ENCODE measurements at places on chromosomes 3 and 15.

DNA sequence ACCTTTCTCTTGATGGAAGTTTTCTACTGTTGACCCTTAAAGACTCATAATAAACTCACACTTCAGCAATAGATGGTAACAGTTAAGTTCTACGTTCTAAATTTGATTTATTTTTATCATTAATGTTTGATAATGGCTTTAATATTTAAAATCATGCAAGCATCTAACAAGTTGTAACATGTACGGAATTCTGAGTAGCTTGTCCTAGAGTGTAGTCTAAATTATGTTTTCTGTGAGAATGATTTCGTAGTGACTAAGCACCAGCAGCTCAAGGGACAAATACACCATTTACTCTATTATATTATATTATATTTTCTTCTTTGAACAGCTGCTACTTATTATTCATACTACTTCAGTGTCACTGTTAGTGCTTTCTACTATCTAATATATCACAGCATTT is 345.6 kb downstream of the NLGN1 start:
- no peak for DNase-seq

DNA sequence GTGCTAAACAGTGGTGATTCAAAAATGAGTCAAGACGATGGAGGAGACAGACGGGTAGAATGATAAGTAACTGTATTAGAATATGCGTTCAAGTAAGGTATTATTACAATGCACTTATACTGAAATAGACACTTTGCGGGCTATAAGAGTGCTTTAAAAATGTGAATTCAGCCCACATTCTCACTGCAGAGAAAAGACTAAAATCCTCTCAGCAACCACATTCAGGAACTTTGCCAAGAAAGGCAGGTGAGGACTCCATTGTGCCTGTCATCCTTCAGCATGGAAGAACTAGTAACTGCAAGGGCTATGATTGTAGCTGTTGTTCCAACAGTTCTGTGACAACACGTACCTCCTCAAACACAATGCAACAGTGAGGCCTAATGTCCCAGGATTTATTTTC is 272.0 kb downstream of the RORA start:
- no peak for DNase-seq

- no peak for DNase-seq
Observed at GRCh38 chr15:61831505-61831921, 228.7 kb downstream of the VPS13C start.

GRCh38 chr15:95567686-95568085 is 762.8 kb upstream of the NR2F2 start:
- DNase-seq, result no peak

- no peak for DNase-seq
Observed at GRCh38 chr3:194875581-194876402, 190.1 kb downstream of the FAM43A start.

DNA sequence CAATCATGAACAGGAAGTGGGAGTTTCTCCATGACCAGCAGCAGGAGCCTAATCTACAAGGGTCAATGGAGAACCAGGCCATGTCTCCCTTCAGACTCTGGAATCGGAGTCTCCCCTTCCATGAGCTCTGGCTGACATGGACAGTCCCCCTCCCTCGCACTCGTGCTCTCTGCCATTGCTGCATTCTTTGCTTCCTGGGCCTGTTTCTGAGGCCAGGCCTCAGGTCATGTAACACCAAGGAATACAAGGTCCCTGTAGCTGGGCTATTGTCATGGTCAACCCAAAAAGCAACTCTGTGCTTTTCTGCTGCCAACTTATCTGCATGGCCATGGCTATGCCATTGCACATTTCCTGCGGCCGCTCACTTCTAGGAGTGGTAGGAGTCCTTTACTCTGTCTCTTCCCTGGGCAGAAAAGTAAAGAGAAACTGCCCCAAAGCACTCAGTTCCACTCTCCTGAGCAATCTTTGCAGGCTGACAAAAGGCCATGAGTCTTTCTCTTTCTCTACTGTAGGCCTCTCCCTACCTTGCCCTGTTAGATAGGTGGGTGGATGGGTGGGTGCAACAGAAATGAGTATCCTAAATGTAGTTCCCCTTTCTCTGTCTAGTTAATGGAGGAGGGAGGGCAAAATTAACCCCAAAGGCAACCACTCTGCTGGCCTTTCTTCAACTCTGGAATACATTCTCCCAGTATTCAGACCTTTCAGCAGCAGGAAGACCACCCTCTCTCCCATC is 40.8 kb upstream of the PROK2 start:
- DNase-seq, result no peak

DNA sequence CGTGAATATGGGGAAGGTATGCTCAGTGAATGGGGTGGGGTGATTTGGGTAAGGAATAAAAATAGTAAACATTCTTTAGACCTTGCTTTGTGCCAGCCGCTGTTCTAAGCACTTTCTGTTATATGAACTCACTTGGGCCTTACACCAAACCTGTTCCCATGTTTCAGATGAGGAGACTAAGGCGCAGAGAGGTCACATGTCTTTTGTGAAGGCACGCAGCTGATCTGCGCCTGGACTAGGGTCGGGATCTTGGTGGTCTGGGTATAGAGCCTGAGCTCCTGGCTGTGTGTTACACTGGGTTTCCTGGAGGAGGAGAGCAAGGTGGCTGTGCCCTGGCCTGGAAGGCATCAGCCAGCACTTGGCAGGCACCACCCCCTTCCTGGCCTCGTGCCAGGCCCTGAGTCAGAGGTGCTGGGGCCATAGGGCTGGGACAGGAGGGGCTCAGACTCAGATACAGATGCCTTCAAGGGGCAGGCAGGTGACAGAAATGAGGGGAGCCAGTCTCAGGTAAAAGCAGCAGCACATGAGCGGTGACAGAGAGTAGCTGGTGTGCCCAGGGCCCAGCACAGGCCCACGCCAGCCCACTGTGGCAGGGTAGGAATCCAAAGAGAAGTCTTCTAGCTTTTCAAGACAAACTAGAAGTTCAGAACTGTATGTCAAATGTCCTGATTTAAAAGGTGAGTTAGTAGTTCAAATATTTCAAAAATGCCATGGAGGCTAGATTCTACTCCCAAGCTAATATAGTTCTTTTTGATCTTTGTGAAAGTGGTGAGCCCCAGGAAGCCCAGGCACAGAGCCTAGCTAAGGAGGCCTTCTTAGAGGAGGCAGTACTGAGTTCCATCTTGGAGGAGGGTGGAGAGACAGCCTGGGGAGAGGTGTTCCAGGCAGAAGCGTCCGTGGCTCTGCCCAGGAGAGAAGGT is 83.1 kb downstream of the DNAJB8 start:
- peak; percentile 8 for DNase-seq

DNA sequence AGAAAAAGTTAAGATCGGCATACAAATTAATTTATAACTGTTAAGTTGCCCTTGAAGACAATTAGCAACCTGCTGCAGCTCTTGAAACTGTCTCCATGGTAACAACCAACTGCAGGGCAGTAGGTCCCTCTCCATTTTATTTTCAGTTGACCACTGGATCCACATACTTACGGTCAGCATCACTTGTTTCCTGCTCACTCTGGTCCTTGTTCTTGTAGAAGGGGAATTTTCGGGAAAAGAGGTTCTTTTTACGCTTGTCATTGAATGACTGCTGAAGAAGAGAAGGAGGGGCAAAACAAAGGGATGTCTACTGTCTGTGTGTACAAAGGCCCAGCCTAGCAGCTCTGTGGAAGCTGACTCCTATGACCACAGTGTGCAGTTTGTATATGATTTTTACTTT is 46.8 kb upstream of the MELTF start:
- no peak for DNase-seq

DNA sequence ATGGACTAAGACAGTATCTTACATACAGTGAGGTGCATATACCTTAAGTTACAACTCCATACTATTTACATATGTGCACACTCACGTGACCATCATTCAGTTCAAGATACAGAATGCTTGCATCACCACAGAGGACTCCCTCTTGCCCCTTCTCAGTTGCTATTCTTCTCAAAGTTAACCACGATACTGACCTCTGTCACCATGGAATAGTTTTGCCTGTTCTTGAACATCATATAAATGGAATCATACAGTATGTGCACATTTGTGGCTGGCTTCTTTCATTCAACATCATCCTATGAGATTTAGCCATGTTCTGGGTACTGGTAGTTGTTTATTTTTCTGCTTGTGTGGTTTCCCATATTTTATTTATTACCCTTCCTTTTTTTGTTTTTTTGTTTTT is 10.4 kb upstream of the ZSCAN2 start:
- DNase-seq, result no peak

DNA sequence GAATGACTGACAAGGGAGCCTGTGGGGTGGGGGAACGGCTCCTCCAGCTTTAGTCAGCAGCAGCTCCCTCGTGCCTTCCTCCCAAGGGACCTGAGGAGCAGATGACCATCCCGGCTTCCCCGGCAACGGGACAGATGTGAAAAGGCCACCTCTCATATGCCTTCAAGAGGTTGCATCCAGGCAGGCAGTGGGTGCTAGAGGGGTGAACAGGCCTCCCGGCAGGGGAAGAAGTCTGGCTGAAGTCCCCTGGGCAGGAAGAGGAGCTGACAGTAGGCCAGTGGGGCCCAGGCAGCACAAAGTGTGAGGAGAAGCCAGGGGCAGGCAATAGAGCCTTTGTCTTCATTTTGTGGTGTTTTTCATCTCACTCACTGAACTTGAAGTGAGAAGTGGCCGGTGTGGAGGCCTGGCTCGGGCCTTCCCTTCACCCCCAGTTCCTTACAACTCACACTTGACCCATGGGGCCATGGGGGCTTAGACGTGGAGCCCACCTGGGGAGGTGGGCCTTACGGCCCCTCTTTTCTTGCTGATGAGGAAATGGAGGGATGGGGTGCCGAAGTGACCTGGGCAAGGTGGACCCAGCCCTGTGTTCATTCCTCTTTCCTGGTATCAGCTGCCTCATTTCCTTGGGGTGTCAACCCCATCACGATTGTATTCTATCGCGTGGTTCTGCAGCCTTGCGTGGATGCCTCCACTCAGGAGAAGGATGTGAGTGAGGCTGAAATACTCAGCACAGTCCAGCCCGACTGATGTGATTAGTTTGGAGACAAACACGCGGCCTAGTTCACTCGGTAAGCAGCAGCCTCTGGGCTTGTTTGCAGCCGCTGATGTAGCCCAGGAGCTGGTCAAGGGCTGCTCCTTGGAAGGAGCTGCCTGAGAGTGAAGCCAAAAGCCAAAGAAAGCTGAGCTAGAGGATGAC is 115.5 kb upstream of the ALDH1A3 start:
- no peak for DNase-seq

- no peak for DNase-seq
Observed at GRCh38 chr3:94967196-94967595, 904.3 kb downstream of the NSUN3 start.

DNA sequence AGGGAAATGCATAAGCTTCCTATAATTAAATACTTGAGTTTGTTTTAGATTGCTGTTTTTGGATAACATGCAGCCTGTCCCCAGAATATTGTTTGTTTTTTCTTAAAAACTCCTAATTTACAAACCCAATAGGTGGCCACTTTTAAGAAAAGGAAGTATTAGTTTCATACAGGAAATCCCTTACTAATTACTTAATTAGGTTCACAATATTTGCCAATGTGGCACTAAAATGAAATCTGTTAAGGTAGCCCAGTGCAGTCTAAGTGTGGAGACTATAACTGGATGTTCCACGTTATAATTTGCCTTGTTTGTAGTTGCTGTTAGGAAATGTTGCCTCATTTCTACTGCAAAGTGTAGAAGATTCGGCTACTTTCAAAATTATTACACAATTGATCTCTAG is 195.8 kb downstream of the BBX start:
- no peak for DNase-seq

DNA sequence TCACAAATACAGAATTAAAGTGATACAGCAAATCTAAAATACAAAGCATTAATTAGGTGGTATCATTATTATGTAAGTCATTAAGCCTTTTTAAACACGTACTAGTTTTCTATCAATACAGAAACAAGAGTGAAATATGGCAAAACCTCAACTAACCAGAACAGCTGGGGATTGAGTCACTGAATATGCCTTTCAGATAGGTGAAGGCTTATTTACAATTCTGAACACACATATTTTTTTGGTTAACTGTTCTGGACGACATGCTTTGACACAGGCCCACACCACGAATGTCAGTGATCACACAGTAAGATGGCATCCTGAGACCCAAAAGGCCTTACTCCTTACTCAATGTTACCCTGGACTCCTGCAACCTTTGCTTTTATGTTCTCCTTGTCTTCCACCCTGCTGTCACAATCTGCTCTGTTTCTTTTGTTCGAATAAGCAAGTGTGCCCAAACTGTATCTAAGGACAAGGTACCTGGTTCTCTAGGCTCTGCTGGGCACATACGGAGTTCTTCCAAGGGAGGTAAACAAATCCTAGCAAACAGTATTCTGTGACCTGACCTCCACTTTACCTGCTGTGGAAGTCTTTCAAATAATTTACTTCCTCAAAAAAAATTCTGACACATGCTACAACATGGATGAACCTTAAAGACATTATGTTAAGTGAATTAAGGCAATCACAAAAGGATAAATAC is 7.0 kb downstream of the SFMBT1 start:
- DNase-seq, result no peak

DNA sequence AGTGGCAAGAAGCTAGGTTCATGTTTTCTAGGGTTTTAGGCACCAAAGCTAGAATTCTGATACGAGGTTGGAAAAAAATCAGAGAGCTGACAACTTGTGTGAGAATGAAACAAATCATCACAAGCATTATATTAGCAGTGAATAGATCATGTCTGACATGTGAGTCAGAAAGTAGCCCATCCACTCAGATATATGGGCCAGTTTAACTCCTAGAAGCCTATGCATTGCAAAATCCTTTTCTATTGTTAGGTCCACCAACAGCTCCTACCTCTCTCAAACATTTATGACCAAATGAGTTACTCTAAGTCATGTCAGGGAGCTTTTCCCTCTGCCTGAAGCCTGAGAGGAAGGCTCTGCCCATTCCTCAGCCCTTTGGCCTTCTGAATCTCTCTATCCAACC is 44.0 kb downstream of the KBTBD12 start:
- DNase-seq, result no peak

GRCh38 chr3:152843955-152844354 is 9.0 kb downstream of the P2RY1 start:
- DNase-seq, result no peak

DNA sequence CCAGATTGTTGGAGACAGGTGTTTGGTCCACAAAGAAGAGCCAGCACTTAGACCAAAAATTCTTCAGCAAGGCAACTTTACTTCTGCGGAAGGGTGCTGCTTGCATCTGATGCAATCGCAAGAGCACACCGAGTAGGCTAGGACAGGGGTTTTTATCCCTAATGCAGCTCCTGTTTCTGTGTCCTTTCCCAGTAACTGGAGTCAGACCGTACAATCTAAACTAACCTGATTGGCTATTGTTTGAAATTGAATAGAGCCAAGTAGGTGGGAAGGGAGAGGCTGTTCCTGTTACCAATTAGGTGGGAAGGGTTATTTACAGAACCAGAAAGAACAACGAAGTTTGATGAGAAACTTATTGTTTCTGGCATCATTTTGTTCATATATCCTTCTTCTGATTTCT is 77.6 kb downstream of the CHCHD4 start:
- no peak for DNase-seq

- DNase-seq, result no peak
Observed at GRCh38 chr3:160245261-160245800, 20.1 kb downstream of the C3orf80 start.

- DNase-seq, result no peak
Observed at GRCh38 chr3:102979682-102980354, 545.0 kb downstream of the ZPLD1 start.

GRCh38 chr3:13041113-13041776 is 32.0 kb downstream of the IQSEC1 start:
- no peak for DNase-seq

GRCh38 chr15:68204776-68205557 is at the start of gene CALML4:
CALML4 (minus strand) TSS chr15:68205332; CDS start chr15:68205247, 85 bp downstream.
- DNase-seq, result no peak

- DNase-seq, result no peak
Observed at GRCh38 chr3:177426106-177426877, 229.0 kb upstream of the TBL1XR1 start.
